ENCODE measurements at places on chromosomes 16 and 17. TPM values are rescaled to one million over a fixed set of nuclear protein-coding genes. Genes with fewer than 3 reads are reported as not detected.

The RSL1D1 gene
- polyA plus RNA-seq: 55.5 TPM

The TNFRSF17 gene
- not detected for polyA plus RNA-seq

The IL17C gene
- polyA plus RNA-seq: not detected

DNA sequence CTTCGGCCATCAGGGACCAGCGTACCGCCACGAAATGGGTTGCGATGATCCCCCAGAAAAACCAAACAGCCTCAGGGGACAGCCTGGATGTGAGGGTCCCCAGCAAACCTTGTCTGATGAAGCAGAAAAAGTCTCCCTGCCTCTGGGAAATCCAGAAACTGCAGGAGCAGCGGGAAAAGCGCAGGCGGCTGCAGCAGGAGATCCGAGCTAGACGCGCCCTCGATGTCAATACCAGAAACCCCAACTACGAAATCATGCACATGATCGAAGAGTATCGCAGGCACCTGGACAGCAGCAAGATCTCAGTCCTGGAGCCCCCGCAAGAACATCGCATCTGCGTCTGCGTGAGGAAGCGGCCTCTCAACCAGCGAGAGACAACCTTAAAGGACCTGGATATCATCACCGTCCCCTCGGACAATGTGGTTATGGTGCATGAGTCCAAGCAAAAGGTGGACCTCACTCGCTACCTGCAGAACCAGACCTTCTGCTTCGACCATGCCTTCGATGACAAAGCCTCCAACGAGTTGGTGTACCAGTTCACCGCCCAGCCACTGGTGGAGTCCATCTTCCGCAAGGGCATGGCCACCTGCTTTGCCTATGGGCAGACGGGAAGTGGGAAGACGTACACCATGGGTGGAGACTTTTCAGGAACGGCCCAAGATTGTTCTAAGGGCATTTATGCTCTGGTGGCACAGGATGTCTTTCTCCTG is 769 bp downstream of the KIF2B start:
- no peak for DNase-seq

- DNase-seq: peak; percentile 47
These were observed 27.9 kb upstream of the GINS2 start for GRCh38 chr16:85716680-85717038.

DNA sequence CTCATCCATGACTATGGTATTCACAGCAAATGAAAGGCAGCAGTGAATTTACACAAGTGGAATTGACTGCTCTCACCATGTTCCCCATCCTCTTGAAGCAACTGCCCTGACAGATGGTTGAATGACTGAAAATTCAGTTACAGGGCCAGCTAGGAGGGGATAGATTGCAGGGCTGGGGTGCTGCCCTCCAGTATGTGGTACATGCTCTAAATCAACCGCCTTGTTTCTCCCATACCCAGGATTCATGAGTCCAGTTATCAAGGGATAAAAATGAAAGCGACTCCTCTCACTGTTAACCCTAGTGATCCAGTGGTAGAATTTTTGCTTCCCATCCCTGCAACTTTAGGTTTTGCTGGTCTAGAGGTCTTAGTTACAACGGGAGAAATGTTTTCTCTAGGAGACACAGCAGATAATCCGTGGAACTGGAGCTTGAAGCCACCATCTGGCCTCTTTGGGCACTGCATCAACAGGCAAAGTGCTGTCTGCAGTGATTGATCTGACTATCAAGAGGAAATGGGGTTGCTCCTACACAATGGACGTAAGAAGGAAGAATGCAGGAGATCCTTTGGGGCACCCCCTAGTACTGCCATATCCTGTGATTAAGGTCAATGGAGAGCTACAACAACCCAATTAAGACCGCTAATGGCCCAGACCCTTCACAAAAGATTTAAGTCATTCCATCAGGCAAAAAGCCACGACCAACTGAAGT is 32.0 kb downstream of the SCPEP1 start:
- no peak for DNase-seq

GRCh38 chr17:61400717-61401388 is 1.2 kb downstream of the TBX2 start:
- DNase-seq: no peak

GRCh38 chr17:33987162-33987561 is 267.9 kb upstream of the CCL2 start:
- no peak for DNase-seq

- no peak for DNase-seq
These were observed 1.4 kb upstream of the TTLL6 start for GRCh38 chr17:48818361-48818841.

DNA sequence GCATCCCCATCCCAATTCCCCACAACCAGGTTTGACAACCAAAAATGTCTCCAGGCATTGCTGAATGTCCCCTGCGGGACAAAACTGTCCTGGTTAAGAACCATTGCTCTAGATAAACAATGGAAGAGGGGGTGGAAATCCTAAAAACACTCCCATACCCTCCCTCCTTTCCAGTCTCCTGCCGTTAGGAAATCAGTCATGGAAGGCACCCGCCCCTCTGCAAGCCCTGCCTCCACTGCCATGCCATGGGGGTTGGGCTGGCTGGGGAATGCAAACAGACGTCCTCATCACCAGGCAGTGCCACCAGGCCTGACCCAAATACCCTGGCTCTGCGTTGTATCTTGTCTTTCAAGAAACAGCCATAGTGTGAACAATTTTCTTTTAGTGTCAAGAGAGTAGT is 57.5 kb downstream of the CYTH1 start:
- DNase-seq: no peak

DNA sequence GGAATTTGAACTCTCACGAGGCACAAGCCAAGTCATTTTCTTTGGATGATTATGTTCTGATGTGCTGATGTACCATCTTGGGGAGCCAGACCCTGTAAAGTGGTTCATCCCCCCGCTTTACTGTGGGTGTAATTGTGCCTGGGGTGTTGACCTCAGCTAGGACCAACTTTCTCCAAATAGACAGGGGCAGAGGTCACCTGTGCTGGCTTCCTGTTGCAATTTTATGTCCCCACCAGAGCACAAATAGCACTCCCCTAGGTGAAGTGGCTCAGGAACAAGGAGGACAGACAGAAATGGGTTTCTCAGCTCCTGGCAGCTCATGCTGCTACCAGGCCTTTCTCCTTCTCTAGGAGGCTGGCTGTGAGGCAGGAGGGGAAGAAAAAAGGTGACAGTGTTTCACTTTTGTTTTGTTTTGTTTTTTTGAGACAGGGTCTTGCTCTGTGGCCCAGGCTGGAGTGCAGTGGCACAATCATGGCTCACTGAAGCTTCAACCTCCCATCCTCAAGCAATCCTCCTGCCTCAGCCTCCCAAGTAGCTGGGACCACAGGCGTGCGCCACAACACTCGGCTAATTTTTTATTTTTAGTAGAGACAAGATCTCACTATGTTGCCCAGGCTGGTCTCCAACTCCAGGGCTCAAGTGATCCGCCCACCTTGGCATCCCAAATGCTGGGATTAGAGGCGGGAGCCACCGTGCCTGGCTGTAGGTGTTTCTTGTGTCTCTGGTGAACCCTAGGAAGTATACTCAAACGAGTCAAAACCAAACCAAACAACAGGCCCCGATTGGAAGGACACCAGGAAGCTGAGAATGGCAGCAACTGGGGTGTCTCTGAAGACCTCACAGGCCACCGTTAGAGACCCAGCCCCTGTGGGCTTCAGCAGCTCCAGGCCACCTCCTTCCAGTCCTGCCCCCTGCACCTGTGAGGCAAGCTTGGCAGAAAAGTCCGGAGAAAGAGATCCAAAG is 32.5 kb upstream of the WFIKKN2 start:
- DNase-seq: no peak

DNA sequence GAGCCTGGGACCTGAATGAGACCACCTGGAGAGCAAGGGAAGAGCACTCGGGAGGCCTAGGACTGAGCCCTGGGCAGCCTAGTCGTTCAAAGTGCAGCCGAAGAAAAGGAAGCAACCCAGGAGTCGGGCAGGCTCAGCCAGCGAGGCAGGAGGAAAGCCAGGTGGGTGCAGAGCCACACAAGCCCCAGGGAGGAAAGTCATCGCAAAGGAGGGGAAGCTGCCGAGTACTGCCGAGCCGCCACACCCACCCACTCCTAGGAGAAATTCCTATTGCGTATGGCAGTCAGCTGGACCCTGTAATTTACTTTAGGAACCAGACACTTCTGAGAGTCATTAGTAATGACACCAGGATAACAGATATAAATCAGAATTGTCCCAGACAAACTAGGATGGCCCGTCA is 187.6 kb downstream of the KATNIP start:
- DNase-seq: peak; percentile 24

DNA sequence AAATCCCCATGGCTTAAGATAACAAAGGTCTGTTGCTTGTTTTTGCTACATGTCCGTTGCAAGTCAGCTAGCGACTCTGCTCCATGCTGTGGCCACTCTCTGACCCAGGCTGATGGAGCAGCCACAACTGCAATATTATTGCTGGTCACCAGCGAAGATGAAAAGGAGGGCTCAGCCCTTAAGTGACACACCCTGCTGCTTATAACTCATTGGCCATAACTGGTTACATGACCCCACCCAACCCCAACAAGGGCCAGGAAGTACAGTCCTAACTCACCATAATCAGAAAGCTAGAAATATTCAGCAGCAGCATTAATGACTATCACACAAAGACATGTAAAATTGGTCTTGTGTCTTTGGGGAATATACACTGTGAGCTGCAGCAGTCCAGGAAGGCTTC is 224.3 kb downstream of the SOX9 start:
- no peak for DNase-seq

- peak; percentile 70 for DNase-seq
These were observed 139.7 kb downstream of the SEC14L1 start for GRCh38 chr17:77280304-77281121.

GRCh38 chr16:69822174-69822935 is 60.2 kb downstream of the WWP2 start:
- DNase-seq: no peak

DNA sequence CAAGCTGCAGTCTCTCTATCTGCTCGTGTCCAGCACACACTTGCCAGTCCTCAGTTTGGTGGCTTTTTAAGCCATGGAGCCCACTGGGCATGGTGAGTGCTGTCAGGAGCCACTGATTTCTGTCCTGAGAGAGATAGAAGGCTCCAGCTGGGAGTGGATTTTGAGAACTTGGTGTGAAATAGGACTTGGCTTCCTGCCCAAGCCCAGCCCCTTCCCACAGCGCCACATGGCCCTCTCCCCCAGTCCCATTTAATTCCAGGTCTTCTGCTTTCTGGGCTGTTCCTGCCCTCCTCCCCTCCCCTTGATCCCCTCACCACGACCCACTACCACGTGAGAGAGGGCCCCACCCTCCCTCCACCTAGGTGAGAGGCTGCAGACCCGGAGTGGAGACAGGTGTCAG is 14.4 kb upstream of the ABCC3 start:
- no peak for DNase-seq

GRCh38 chr16:85216522-85217375 is 104.5 kb upstream of the CIBAR2 start:
- no peak for DNase-seq
